Adrenal gland (tissue), 19 donors: ENCODE measurements at places on chromosomes 16 and 17. TPM values are rescaled to one million over a fixed set of nuclear protein-coding genes. Genes with fewer than 3 reads are reported as not detected.

GRCh38 chr17:76909971-76910760 lies 42.0 kb downstream of the MGAT5B start:
- peak; percentile 55 for DNase-seq

DNA sequence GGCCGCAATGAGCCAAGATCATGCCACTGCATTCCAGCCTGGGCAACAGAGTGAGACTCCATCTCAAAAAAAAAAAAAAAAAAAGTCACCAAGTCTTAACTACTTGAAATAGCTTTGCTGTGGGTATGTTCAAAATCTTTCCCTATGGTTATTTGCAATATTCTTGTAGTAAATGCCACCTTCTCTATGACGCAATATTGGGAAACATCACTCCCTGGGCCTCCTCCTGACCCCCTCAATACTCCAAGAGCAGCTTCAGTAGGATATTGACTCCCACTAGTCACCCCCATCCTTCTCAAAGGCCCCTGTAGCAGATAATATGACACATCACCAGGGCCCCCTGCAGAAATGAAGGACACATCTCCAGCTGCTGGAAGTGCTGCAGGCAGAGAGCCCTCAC lies 137.8 kb downstream of the AIPL1 start:
- no peak for DNase-seq

CA5A gene
- not detected for polyA plus RNA-seq

- DNase-seq = no peak
These were observed 111.9 kb downstream of the GNAO1 start for GRCh38 chr16:56303066-56303715.

TEX19 gene
- polyA plus RNA-seq = not detected

GRCh38 chr16:31700530-31701388 lies 172.8 kb upstream of the ZNF267 start:
- peak; percentile 95 for DNase-seq

- DNase-seq = no peak
These were observed 9.0 kb upstream of the CRHR1 start for GRCh38 chr17:45775148-45775547.

DNA sequence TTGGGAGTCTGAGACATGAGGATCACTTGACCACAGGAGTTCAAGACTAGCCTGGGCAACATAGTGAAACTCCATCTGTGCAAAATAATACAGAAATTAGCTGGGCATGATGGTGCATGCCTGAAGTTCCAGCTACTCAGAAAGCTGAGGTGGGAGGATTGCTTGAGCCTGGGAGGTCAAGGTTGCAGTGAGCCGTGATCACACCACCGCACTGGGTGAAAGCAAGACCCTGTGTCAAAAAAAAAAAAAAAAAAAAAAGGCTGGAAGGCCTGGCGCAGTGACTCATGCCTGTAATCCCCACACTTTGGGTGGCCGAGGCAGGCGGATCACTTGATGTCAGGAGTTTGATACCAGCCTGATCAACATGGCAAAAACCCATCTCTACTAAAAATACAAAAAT lies 8.1 kb downstream of the UBN1 start:
- DNase-seq = no peak

TERB1 gene
- polyA plus RNA-seq = not detected

CPHXL2 gene
- not detected for polyA plus RNA-seq

CCDC40 gene
- 3.7 TPM for polyA plus RNA-seq

DNA sequence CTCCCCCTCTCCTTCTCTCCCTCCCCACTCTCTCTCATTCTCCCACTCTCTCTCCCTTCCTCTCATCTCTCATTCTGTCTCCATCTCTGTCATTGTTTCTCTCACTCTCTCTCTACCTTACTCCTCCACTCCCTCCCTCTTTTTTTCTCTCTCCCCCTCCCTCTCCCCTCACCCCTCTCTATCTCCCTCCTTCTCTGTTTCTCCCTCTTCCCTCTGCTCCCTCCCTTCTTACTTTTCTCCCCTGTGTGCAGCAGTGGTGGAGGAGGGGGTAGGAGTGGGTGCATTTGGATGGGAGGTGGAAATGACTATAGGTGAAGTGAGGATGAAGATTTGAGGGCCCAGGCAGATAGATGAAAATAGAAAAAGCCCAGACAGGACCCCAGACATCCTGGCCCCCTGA lies 70.9 kb downstream of the HLF start:
- DNase-seq = no peak

GRCh38 chr17:44353672-44354331 lies 8.7 kb downstream of the GRN start:
- no peak for DNase-seq

GRCh38 chr17:44324092-44324570 lies 492 bp downstream of the SLC25A39 start:
- no peak for DNase-seq

GRCh38 chr16:66689282-66689681 lies 7.3 kb downstream of the CMTM4 start:
- DNase-seq = no peak

GRCh38 chr17:73343739-73344454 lies 32.1 kb upstream of the CDC42EP4 start:
- DNase-seq = no peak

- no peak for DNase-seq
These were observed 137.1 kb upstream of the AXIN2 start for GRCh38 chr17:65698381-65699061.

DNA sequence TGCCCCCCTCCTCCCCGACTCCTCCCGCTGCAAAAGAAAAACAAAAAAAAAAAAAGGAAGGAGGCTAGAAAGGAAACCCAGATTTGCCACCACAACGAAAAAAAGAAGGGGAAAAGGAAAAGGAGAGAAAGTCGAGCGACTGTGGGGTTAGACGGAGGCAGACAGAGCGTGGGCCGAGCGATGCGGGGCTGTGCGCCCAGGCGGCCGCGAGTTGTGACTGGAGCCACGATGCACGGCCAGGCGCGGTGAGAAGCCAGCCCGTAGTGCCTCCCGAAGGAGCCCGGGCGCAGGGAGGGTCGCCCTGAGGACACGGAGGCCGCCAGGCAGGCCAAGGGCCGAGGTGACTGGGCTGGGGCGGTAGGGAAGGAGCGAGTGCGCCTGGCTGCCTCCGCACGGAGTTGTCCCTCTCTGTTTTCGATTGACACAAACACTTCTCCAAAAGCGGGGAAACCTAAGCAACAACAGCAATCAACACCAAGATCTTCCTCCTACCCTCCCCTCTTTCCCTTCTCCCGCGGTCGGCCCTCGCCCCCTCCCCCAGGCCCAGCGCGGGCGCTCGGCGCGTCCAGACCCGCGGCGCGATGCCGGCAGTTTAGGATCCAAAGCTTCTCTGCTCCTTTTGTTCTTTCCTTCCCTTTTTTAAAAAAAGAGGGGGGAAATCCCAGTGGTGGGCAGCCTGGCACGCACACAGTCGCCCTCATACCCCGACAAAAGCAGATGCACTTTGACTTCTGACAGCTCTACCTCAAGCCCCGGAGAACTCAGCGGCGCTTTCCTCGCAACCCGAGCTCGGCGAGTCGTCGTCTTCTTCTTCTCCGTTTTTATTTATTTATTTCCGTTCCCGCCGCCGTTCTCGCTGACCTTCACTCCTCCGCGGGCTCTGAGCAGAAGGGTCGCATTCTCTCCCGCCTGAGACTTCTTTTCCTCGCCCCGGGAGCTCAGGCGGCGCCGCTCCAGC lies at the start of gene LHX1:
Gene LHX1, plus strand, starts transcription at position 475 of the 958 bp plus-strand sequence. CDS start 723 bp downstream, outside the sequence.
- no peak for DNase-seq

DNA sequence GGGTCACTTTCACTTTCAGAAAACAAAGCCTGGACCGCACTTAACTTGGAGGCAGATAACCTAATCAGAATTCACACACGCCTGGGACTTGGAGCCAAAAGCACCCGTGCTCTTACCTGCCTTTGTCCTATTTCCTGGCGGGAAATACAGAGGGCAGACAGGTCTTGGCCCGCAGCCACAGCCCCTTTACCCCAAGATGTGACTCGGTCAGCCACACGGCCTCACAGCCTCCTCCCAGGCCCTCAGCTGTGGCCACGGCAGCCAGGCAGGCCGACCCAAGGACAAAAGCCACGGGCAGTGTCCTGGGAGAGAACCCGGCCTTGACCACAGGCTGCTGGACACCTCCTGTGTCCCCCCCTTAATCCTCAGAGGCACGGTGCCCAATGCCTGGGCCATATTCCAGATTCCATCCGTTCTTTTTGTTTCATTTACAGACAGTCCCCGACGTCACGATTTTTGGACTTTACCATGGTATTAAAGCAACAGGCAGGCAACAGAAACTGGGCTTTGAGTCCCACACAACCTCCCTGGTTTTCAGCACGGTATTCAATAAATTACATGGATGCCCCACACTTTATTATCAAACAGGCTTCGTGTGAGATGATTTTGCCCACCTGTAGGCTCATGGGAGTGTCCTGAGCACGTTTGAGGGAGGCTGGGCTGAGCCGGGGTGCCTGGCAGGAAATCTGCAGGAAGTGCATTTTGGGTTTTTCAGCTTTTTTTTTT lies 30.1 kb upstream of the GAA start:
- DNase-seq = peak; percentile 91
